ENCODE measurements at places on chromosomes 12 and 14.

GRCh38 chr12:118073768-118074167 lies 12.8 kb upstream of the WSB2 start:
- no peak for DNase-seq

- no peak for DNase-seq
These were observed 3.6 kb downstream of the DDX51 start for GRCh38 chr12:132140501-132140900.

- no peak for DNase-seq
These were observed 127.6 kb downstream of the SLC8A3 start for GRCh38 chr14:70061108-70061507.

DNA sequence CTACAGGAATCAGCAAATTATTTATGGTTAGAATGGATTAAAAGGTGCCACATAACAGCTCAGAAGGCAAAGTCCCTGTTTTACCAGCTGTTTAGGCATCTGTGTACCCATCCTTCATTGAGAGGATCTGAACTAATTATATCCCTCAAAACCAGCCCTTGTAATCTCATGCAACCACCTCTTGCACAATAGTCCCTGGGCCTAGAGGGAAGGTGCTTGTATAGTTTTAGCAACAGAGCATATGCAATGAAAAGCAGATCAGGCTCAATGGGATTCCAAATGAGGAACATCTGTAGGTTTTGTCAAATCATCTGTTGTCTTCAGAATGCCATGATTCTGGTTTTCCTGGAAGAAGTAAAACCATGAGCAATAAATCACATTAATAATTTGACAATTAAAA lies 26.0 kb upstream of the GLIPR1L2 start:
- no peak for DNase-seq

DNA sequence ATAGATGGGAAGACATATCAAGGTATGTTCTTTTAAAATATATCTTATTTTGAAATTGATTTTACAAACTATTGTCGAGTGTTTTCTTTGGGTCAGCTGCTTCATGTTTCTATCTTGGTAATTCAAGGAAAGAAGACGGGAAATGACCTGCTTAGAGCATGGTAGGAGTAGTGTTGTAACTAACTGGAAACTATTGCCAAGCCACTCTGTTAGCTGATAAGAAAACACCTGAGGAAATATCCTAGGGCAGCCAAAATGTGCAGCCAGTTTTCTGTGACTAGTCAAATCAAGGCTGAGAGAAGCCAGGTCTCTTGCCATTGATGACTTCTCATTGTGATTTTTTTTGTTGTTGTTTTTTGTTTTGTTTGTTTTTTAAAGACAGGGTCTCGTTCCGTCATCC lies 30.2 kb downstream of the METAP2 start:
- DNase-seq, result no peak

- no peak for DNase-seq
These were observed 6.6 kb upstream of the ABCD2 start for GRCh38 chr12:39626033-39626814.

DNA sequence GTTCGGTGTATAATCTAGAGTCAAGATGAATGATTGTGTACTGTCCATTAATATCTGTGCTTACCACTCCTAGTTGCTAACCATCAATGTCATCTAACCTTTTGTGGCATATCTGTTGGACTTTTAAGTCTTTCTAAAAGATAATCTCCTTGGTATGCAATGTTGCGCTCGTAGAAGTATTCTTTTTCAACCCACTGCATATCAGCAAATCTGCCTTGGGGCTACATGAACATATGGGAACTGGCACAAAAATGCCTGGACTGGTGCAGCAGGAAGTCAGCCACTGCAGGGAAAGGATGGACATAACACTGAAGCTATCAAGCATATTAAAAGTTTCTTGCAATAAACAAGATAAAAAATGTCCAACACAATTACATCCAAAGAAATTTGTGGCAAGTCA lies 124.3 kb upstream of the SLC38A4 start:
- DNase-seq, result no peak

DNA sequence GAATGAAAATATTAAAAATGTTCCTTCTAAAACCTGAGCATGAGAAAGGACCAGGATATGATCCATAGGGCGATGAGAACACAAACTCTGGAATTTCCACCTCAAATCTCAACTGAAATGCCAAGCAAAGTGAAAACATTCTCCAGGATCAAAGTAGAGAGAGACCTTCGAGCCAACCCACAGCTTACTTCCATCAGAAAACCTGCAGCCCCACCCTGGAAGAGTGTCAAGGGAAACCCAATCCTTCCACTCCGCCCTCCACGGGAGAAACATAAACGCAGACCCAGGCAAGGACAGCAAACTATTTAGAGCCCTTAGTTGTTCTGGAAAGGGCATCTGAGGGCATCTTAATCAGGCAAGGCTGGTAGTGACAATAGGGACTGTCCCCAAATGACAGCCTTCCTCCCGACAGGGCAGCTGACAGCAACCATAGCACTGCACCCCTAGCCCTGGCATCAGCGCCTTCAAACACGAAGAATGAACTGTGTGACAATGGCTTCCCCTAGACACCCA lies 21.8 kb downstream of the SLC15A4 start:
- no peak for DNase-seq

GRCh38 chr12:118175823-118176447 lies 40.0 kb downstream of the PEBP1 start:
- no peak for DNase-seq

GRCh38 chr12:32477714-32478113 lies 78.4 kb downstream of the FGD4 start:
- DNase-seq, result no peak

DNA sequence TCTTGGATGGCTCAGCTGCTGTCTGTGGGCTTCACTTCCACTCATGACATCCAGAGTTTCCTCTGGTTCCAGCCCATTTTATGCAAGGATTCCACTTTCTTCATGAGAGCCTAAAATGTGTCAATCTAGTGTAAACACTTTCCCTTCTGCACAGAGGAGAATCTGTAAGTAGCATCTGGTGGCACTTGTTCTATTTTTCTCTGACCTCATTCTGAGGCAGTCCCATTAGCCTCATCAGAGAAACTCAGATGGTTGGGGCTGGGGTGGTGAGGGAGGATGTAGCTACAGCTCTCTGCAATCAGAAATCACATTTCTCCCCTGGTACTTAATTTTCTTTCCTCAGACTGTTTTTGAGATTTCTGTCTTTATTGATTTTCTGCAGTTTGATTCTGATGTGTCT lies 81.6 kb downstream of the PRMT8 start:
- no peak for DNase-seq

GRCh38 chr12:116975779-116976393 lies 65.1 kb downstream of the FBXW8 start:
- no peak for DNase-seq

DNA sequence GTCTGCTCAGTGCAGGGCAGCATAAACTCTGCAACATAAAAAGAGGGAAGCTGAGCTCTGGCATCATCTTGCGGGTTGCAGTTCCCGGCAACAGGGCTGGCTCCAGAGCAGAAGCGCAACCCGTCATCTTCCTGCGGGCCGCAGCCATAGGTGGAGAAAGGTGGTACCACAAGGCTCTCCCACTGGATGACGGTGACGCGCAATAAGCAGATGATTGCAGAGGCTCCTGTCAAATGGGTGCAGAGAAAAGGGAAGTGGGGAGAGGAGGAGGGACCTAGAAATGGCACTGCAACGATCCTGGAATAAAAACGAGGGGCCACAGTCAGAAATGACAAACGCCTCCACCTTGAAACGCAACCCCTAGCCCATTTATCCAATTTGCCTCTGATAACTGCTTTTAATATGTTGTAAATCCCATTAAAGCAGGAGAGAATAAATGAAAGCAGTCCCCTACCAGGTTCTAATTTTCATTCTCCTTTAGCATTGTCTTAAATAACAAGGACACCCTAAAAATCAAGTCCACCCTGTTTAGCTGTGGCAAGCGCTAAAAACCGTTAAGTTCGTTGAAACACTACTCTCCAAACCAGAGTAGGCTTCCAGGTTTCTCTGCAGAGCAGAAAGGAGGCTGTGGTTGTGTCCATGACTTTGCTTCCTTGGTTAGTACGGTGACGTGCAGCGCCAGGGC lies 30.9 kb upstream of the TUBA1C start:
- no peak for DNase-seq

DNA sequence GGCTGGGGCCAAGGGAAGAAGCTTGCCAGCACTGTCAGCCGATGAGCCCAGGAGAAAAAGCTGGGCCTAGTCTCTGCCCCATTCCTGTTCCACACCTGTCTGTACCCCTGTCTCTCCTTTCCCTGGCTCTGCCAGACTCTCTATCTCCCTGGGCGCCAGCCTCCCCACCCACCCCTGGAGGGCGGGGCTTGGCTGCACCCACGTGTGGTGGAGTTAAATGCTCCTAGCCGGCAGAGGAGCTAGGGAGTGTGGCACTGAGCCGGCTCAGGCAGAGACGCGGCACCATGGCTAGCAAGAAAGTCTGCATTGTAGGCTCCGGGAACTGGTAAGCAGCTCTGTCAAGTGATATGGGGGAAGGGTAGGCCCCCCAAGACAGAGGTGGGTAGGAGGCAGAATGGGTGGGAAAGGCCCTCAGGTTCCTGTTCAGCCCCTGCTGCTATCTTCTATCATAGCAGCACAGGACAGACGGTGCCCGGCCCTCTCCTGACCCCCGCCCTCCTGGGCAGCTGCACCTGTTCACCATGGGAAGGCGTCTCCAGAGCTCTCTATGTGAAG lies at the start of gene GPD1:
GPD1 (plus strand) TSS at position 242 of the 555 bp plus-strand sequence; CDS start at position 285, 43 bp downstream.
- no peak for DNase-seq

DNA sequence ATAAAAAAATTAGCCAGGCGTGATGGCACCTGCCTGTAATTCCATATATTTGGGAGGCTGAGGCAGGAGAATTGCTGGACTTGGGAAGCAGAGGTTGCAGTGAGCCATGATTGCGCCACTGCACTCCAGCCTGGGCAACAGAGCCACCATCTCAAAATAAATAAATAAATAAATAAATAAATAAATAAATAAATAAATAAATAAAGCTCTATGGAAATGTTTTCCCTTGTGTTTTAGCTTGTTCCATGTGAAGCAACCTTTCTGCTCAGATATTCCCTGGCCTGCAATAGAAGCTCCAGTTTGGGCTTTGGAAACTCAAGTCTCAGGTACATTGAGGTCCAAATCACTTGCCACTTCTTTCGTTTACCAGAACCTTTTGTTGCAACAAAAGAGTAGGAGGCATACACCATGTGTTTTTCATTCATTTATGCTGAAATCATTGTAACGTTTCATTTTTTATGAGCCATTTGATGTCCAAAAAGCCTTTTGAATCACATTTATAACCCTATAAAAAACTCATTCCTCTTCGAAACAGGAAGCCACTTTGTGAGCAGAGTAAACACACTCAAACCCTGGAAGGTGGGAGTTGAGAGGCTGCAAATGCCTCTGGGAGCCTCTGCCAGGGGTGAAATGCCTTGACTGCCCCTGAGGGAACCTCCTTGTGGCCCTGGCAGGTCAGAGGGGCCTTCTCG lies 376.6 kb upstream of the TBX3 start:
- DNase-seq, result no peak

- no peak for DNase-seq
These were observed 45.4 kb upstream of the USP15 start for GRCh38 chr12:62214846-62215245.

DNA sequence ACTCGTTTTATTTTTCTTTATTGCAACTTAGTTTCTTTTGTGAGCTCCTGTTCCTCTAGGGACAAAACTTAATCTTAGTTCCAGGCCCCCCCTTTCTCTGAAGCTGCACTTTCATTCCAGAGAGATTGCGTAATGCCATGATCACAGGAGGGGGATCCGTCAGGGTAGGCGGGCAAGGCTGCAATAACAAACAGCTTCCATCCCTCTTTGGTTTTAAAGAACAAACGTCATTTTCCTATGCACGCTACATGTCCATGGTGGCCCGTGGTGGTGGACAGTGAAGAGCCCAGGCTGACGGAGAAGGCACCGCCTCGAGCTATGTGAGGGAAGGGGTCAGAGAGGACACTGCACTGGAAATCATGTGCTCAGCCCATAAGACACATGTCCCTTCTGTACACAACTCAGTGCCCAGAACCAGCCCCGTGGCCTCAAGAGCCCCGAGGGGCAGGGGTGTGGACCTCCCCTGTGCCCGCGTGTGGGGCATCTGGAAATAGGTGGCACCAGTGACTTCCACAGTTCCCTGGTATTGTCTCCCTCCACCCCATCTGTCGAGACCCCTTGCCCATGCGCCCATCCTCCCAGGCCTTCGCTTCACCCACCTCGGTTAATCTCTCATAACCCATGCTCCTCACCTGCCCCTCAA lies 161.4 kb downstream of the ADGRD1 start:
- no peak for DNase-seq

DNA sequence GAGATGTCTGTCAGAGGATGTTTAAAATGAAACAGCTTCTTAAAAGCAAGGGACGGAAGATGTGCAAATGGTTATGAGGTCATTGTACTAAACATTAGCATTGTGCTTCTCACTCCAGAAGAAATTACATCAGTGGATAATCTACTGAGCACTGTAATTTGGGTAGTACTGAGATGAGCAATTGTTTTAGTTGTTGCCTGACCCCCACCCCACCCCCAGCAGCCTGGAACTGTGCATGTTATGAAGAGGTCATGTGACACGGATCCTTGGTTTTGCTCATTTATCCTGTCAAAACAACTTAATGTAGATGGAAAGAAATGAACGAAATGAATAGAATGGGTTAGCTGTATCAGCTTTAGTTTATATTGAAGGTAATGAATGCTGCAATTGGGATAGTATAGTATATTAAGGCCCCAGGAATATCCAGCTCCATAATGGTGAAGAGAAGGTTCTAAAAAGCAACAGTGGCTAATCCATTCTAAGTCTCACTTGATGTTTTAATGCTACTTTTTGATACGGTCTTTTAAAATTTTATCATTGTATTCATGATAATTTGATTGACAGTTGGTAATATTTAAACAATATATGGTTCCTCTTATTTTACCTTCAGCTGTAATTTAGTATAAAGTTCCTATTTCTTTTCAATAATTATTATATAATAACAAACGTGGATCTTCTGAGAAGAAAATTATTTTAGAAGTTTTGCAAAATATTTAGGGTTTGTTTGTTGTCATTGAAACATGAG lies 58.5 kb downstream of the WNK1 start:
- no peak for DNase-seq

- no peak for DNase-seq
These were observed 182.0 kb downstream of the CAND1 start for GRCh38 chr12:67451206-67451605.

- no peak for DNase-seq
These were observed 30.7 kb downstream of the PPP1R36 start for GRCh38 chr14:64580467-64580866.

- DNase-seq, result no peak
These were observed 21.3 kb downstream of the LRRIQ1 start for GRCh38 chr12:85057370-85057963.

GRCh38 chr12:25502596-25502995 lies 50.5 kb downstream of the LMNTD1 start:
- DNase-seq, result no peak

DNA sequence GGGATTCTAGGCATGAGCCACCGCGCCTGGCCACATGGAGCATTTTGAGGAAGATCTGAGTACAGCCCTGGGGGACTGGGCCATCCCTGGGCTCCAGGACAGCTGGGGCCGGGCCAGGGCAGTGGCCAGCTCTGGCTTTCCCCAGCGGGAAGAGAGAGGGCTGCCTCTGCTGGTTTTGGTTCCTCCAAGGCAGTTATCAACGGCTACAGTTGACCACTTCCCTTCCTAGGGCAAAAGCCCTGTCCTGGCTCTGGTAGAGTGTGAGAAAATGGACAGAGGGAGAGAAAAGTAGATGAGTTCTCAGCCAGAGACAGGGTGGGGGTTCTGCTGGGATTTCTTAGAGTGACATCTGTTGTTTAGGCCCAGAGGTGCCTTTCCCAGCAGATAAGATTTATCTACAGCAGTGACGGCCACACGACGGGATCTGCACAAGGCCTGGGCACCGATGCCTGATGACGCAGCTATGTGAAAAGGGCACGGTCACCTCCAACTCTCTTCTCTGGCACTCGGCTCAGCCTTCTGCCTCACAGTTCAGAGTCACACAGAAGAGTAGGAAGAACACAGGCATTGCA lies 5.5 kb upstream of the HVCN1 start:
- no peak for DNase-seq

Data from stimulated activated CD8-positive, alpha-beta memory T cell treated with anti-CD3 and anti-CD28 coated beads, Interleukin-7, amount 100 ng/mL, for 24 hours (primary cell).